HFF-Myc (cell line): ENCODE measurements at places on chromosomes 5 and 9.

GRCh38 chr5:20572614-20573013, 584.6 kb upstream of the CDH18 start:
- no peak for DNase-seq

- DNase-seq, result peak; percentile 48
These were observed 100.6 kb downstream of the LHFPL2 start for GRCh38 chr5:78547731-78548615.

DNA sequence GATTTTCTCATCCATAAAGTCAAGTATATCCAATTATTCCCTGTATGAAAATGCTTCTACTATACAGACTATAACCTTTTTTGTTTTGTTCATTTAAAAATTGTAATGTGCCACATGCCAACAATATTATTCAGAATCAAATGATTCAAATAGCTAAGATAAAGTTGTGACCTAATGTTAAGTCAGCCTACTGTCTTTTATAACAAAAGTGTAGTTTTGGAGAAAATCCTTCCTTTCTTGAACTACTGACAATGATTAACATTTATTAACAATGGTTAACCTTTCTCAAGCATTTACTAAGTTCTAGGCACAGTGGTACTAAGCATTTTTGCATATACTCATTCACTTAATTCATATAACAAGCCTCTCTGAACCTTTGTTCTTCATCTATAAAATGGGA, 25.0 kb downstream of the CSF2 start:
- no peak for DNase-seq

GRCh38 chr5:180832638-180833068, 28.4 kb downstream of the ZFP62 start:
- DNase-seq, result no peak

GRCh38 chr9:89676281-89676680, 71.5 kb downstream of the GADD45G start:
- no peak for DNase-seq

GRCh38 chr9:73775757-73776156, 624.1 kb downstream of the ANXA1 start:
- no peak for DNase-seq

DNA sequence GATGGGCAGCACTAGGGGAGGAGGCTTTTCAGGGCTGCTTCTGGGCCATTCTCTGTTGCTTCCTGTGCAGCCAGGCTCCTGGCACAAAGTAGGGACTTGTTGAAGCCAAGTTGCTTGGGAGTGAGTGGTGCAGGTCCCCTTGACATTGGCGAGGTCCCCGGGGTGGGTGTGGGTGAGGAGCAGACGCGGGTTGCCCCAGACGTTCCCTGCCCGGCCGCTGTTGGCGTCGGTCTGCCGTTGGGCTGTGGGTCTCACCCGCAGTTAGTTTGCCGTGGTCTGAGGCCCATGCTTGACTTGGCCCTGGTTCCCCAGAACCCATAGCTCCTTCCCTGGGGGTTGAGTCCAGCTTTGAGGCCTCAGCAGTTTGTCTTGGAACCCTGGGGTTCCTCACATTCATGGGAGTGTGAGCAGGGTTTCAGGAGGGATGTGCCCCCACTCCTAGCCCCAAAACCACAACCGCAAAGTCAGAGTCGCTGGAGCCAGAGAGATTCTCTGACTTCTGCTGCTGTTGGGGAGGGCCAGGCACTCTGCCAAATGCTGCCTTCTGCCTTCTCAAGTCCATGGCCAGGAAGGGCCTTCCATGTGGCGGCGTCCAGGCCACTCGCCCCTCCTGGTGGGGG, 77.5 kb downstream of the RXRA start:
- DNase-seq, result peak; percentile 12

GRCh38 chr5:139178935-139179334, 19.2 kb downstream of the SIL1 start:
- no peak for DNase-seq

DNA sequence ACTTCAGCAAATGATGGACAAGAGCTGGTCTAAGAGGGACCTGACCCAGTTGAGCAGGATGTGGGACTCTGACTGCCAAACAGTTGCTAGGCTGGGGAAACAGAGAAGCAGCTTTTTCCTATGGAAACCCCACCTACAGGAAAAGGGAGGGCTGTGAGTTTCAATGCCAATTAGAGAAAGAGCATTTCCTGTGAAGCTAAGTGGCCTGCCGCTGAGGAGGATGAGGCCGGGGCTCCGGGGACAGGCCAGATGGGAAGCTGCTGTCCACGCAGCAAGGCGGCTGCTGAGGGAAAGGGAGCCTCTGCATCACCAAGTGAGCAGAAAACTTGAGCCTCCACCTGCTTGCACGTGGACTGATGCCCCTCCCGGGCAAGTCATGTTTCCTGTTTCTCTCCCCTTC, at the start of gene PCDH12:
TSS of gene PCDH12 (minus strand) at position 90 of the 400 bp plus-strand sequence. CDS start 351 bp downstream, outside the sequence.
- DNase-seq, result no peak

- no peak for DNase-seq
These were observed 7.2 kb downstream of the NRG2 start for GRCh38 chr5:140035881-140036280.

DNA sequence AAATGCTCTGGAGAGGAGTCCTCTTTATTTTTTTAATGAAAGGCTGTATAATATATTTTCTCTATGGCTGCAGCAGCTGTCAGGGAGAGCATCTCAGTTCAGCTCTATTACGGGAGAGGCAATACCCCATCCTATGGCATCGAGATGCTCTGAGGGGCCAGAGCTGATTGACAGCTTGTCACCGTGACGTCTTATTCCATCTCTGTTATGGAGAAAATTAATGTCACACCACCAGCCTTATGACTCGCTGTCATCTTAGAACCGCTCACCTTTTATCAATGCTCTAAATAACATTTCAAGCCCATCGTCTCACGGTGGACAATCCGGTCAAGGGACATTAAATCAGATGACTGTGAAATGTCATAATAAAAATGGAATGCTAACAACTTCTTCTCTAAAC, 273.5 kb downstream of the SLF1 start:
- no peak for DNase-seq

DNA sequence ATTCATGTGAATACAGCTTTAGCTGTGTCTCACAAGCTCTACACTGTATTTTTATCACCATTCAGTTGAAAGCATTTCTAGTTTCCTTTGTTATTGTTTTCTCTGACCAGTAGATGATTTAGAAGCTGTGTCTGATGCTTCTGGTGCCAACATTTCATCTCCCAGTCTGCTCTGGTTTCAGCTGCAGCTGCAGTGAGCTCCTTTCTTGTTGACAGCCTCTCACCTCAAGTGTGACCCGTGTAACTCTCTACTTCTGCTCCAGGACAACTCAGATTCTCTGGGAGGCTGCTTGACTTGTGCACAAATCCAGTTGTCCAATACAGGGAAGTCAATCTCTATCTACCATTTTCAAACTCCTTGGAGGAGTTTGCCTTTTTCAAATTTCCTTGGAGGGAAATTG, 504.8 kb downstream of the DIRAS2 start:
- DNase-seq, result no peak

GRCh38 chr5:149603210-149603609, 21.9 kb downstream of the ARHGEF37 start:
- no peak for DNase-seq

DNA sequence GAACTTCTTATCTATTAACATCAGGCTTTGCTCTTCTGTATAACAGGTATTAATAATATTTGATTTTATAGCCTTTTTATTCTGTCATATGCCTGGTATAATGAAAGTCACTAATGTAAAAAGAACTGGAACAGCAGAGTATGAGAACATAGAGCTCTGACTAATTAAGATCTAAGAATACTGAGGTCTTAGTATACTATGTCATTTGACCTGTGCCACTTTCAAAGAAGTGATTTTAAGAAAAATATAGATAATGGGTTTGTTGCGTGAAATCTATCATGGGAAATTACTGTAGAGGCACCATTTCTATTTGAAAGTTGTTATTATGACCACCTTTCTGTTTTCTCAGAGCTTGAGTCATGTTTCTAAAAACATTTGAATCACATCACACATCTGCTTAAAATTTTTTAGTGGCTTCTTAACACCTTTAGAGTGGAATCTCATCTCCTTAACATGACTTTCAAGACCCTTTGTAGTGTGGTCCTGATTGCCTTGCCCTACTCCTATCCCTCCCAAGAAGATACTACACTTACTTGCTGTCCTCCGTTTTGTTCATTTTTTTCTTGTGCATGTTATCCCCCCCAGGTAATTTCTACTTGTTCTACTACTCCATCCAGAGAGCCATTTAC, 14.3 kb downstream of the WDR36 start:
- no peak for DNase-seq

- DNase-seq, result no peak
These were observed 5.7 kb downstream of the TGFBI start for GRCh38 chr5:136034492-136034891.

DNA sequence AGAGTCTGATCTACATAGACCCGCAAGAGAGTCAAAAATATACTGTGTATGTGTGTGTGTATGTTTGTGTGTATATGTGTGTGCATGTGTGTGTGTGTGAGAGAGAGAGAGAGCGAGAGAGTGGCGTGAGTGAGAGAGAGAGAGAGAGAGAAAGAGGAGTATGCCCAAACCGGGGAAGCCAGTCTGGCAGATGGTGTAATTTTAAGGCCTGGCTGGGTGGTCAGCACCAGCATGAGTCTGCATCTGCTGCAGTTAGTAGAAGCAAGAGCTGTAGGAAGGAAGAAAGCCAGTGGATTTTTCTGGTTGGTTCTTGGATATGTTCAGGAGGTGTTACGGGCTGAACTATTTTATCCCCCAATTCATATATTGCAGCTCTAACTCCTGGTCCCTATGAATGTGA, 75.2 kb downstream of the ACTBL2 start:
- DNase-seq, result no peak
